ENCODE measurements at places on chromosomes 4 and X.

DNA sequence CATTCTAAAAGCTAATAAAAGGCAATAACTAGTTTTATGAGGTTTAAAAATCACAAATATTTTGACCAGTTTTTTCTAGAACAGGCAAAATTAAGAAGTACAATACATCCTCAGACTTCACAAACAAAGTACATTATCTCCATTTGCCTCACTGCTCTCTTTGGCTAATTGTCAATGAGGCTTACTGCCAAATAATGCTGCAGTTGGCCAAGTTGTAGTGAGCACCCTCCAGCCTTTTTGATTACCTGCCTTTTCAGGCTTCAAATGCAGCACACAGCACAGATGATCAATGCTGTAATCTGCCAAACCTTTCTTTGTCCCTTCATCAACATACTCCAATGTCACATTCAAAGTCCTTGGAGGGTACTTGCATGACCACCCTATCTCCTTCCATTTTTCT is 605.2 kb downstream of the KLHL13 start:
- H3K4me3 ChIP-seq: no peak overlapping the region
- no peak overlapping the region for H3K27ac ChIP-seq
- H3K27me3 ChIP-seq: no peaks in the 10 kb centered on the region

GRCh38 chr4:84224522-84224921 is 274.6 kb downstream of the NKX6-1 start:
- H3K4me3 ChIP-seq: no peak overlapping the region
- no peaks in the 10 kb centered on the region for H3K36me3 ChIP-seq
- H3K27ac ChIP-seq: no peak overlapping the region
- DNase-seq: no peak

DNA sequence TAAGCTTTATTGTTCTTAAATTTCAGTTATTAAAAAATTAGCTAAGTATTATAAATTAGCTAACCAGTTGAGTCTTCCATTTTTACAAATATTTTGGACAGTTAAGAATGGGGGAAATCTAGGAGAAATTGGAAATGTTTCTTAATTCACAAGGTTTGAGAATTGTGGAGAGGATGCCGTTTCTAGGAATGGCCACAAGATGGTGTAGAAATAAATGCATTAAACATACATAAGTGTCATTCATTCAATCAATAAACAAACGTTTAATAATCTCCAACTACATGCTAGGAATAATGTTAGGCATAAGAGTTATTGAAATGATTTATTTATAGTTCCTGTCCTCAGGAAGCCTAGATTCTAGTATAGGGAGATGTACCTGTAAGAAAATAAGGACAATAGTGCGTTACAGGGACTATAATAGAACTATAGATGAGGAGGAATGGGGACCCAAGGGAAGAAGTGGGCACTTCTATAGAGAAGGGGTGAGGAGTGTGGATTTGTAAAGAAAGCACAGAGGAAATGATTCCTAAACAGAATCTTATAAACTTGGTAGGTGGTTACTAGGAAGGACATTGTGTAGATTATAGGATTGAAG is 195.7 kb upstream of the ANK2 start:
- H3K4me1 ChIP-seq: no peaks in the 10 kb centered on the region
- no peaks in the 10 kb centered on the region for H3K27me3 ChIP-seq
- H3K4me3 ChIP-seq: no peak overlapping the region
- no peak overlapping the region for H3K27ac ChIP-seq
- no peak for DNase-seq
- no peaks in the 10 kb centered on the region for H3K36me3 ChIP-seq

DNA sequence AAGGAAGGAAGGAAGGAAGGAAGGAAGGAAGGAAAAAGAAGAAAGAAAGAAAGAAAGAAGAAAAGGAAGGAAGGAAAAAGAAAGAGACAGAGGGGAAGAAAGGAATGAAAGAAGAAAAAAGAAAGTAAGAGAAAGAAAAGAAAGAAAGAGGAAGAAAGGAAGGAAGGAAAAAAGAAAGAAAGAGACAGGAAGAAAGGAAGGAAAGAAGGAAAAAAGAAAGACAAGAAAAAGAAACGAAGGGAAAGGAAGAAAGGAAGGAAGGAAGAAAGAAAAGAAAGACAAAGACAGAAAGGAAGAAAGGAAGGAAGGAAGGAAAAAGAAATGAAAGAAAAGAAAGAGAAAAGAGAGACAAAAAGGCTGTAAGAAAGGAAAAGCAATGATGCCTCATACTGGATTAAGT is 101.1 kb upstream of the PPP2R3B start:
- H3K36me3 ChIP-seq: no peaks in the 10 kb centered on the region
- no peak for DNase-seq
- no peak overlapping the region for H3K4me3 ChIP-seq
- H3K27me3 ChIP-seq: no peaks in the 10 kb centered on the region
- H3K4me1 ChIP-seq: no peaks in the 10 kb centered on the region
- no peak overlapping the region for H3K27ac ChIP-seq

Measured in prostate gland (tissue), 2 donors.